ENCODE measurements at places on chromosomes 5 and 9.

DNA sequence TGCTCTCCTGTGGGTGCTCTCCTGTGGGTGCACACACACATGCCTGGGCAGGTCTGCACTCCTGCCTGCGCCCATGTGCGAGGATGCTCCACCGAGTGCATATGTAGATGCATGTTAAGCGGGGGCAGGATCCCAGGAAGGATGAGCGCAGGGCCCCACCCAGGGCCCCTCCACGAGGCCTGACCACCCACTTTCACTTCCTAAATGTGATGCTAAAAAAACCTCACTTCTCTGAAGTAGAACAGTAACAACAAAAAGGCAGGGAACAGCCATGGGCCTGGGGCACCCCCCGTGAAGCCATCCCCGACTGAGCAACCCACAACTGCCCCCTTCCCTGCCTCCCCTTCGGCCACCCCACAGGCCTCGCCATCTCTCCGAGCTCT is 48.2 kb upstream of the SARDH start:
- no peak for DNase-seq

- no peak for DNase-seq
These were observed 37.8 kb downstream of the EBF1 start for GRCh38 chr5:159061834-159062474.

- DNase-seq: no peak
These were observed 263.4 kb downstream of the GRIA1 start for GRCh38 chr5:153753645-153754432.

DNA sequence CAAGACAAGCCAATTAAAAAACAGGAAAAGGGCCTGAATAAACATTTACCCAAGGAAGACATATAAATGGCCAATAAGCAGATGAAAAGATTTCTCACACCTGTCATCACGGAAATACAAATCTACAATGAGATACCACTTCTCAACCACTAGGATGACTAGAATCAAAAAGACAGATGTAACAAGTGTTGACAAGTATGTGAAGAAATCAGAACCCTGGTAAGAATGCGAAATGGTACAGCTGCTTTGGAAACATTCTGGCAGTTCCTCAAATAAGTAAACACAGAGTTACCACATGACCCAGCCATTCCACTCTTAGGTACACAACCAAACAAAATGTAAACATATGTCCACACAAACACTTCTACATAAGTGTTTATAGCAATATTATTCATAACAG is 32.5 kb downstream of the LEAP2 start:
- no peak for DNase-seq

DNA sequence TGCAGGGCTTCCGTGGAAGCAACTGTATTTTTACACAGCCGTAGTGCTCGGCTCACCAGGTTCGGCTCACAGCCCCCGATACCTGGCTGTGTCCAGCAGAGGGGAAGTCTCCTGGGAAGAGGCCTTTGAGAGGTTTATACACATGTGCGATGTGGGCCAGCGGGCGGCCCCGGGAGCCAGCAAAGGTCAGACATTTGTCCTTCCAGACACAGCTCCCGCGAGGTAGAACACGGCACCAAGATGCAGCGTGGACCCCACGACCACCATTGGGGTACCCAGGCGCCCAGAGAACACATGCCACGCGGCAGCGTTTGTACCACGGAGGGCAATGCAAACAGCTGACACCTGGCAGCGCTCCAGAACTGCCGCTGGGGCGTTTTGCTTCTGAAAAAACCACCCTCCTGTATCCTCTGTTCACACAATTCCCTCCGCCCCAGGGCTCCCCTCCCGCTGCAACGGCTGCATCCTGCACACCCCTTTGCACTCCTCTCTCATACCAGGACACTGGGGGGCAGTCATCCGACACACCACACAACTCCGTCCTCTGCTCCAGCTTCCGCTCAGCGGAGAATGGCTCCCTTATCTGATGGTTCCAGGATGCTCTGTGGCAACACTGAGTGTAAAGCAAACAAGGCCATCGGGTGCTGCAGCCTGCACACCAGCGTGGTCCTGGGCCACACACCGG is 235.3 kb downstream of the SYK start:
- peak; percentile 17 for DNase-seq

DNA sequence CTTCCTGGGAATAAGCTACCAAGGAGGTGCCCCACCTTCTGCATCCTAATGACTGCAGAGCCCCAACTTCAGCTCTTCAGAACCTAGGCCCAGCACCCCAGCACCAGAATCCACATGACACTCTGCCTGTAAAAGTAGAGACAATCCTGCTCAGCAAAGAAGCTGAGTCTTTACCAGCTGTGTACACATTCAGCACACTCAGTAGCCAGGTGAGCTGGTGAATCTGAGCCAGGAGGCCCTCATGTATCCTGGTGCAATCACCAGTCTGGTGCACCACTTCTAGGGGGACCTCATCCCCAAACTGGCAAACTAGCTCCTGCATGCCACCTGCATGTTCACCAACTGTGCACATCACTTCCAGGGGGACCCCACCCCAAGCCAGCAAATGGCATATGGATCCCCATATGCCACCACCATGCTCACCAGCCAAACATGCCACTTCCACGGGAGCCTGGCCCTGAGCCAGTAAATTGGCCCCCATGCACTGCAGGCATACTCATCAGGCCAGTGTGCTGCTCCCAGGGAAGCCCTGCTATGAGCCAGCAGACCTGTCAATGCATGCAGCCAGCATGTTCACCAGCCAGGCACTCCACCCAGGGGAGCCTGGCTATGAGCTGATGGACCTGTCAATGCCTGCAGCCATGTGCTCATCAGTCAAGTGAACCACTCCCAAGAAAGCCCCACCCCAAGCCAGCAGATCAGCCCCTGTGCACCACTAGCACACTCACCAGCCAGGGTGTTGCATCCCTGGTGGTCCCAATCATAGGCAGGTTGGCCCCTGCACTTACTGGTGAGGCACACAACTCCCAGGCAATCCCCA is 15.6 kb upstream of the BTNL9 start:
- DNase-seq: no peak

- DNase-seq: no peak
These were observed 57.8 kb downstream of the RORB start for GRCh38 chr9:74554751-74555419.

GRCh38 chr9:93190656-93191353 is 6.9 kb downstream of the WNK2 start:
- no peak for DNase-seq

DNA sequence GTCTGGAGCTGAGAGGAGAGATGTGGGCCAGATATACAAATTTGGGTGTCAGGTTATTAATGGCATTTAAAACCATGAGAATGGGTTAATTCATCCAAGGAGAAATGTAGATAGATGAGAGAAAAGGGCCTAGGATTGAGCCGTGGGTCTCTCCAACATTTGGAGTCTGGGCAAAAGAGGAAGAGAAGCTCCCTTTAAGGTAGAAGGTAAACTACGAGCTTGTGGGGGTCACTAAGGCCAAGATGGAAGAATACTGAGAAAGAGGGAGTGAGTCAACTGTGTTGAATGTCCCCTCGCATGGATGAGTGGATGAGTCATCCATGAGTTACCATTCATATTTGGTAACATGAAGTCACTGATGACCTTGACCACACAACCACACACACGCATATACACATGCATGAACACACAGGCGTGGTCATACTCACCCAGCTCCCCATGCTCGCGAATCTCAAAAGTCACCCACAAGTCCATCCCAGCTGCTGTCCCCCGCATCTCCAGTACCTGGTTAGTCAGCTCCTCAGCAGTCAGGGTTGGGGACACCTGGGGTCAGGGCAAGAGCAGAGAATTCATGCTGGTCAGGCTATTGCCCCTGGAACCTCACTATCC is 6.8 kb upstream of the FCHSD1 start:
- no peak for DNase-seq

DNA sequence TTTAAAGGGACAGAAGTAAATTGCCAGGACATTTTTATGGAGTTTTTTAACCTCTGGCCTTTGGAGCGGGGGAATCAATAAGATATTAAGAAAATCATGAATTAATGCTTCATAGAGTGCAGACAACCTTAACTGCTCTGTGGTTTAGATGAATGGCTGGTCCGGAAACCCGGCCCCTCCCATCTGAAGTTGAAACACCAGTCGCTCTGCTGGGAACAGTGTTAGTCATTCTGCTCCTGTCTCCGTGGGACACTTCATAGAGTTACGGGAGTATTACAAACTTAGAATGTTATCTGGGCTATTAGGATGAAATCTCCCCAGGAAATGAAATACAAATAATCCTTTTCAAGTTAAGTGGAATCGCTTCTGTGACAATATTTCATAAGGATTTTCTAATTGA is 110.1 kb upstream of the IRX2 start:
- DNase-seq: no peak

GRCh38 chr5:179793468-179794139 is at the start of gene LTC4S:
LTC4S (plus strand) TSS chr5:179793986; CDS start chr5:179794081, 95 bp downstream.
- DNase-seq: no peak

GRCh38 chr5:168226012-168226411 is 65.4 kb upstream of the WWC1 start:
- no peak for DNase-seq

DNA sequence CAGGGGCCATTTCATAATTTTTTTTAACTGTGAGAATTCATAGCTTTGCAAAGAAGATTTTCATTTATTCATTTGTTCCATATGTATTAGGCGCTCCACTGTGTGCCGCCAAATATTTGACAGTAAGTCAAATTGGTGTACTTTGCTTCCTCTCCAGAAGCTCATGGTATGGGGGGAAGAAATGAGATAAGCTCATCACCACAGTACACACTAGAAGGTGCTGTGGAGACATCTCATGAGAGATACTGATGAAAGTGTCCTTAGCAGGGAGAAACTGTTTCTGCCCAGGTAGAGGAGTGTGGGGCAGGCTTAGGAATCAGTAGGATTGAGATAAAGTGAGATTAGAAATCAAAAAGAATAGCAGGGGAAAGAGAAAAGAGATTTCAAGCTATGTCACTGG is 136.2 kb downstream of the CDH6 start:
- DNase-seq: no peak

DNA sequence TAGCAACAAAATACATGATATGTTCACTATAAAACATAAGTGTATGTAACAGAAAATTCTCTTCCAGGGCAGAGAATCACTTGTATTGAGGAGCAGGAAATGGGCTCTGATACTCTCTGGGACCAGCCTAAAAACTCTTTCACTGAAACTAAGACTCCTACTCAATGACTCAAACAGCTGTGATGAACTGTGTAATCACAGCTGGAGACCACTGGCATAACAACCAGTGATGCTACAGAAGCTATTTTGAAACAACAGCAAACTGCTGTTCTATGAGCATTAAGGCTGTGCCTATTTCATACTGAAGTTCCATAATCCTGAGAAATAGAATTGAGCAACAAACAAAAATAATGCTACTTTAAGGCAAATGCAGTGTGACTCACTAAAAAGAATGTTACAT is 594.0 kb downstream of the HINT1 start:
- no peak for DNase-seq

- no peak for DNase-seq
These were observed 190.5 kb downstream of the DENND1A start for GRCh38 chr9:123739387-123739786.

GRCh38 chr5:40503439-40503838 is 176.3 kb upstream of the PTGER4 start:
- no peak for DNase-seq

DNA sequence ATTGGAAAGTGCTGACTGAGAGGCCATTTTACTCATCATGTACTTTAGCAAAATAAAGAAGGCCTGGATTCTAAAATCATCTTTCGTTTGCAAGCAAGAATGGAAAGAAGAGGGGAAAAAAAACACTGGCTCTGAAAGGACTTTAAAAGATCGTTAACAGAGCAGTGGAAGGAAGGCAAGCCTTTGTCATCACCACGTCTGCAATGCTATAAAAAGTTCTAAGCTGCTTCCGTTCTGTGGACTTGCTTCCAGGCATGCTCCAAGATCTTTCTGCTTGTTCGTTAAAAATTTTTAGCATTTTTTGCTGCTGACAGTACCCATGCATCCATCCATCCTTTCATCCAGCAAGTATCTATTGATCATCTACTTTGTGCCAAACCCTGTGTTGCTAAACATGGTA is 226.5 kb downstream of the GABBR2 start:
- no peak for DNase-seq

GRCh38 chr9:107548298-107549142 is 59.0 kb upstream of the KLF4 start:
- no peak for DNase-seq

DNA sequence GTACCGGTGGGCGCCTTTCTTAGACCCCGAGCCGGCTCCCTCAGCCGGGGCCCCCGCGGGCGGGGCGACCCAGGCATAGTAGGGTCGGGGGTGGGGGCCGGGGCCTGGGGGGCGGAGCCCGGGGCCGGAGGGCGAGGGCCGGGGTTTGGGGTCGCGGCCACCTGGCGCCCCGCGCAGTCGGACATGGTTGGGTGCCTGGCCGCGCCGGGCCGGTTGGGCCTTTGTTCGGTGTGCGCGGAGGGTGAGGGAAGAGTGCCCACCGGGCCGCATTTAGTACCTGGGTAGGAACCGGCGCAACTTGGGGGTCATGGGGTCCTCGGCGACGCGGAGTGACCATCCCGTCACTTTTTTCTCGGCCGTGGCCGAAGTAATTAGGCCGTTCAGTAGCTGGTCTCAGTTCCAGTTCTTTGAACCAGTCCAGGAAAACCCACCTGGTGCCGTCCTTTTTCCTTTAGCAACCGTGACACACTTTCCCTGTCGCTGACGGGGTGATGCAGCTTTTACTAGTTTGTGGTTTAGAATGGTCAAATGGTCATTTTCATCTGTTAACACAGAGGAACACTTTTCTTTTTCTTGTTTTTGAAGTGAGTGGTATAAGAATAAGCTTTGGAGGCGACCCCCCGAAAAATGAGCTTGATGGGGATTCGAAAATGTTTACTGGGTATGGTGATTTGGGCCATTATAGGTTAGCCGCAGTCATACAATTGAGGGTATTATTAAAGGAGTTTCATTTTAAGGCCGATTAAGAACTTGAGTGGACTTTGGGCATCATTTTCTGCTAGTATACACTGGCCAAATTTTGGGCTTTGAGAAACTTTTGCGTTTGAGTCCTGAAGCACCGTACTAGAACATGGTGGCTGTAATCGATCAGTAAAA is 589 bp downstream of the CKS2 start:
- DNase-seq: peak; percentile 9

- no peak for DNase-seq
These were observed 27.2 kb downstream of the CCDC69 start for GRCh38 chr5:151196556-151197290.

- DNase-seq: no peak
These were observed 1.1 kb downstream of the SLC35A4 start for GRCh38 chr5:140565780-140566095.

DNA sequence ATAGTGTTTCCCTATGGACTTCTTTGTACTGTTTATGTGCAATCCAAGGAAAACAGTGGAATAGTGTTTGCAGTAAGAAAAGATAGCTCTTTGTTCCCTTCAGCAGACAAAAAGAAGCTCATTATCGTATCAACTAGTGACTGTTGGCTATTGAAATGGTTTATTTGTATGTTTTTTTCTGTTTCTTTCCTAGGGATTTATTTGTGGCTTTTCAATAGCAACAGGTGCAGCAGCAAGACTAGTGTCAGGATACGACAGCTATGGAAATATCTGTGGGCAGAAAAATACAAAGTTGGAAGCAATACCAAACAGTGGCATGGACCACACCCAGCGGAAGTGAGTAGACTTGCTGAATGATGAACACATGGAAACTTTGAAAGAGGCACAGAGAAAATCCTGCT is 65.1 kb downstream of the SLC44A1 start:
- DNase-seq: no peak

GRCh38 chr9:6415266-6415665 is 2.3 kb downstream of the UHRF2 start:
- DNase-seq: no peak
